Activated T-cell treated with anti-CD3 and anti-CD28 coated beads, Interleukin-2, amount 50 U/mL, for 72 hours (primary cell): ENCODE measurements at places on chromosomes 6 and 20. TPM values are rescaled to one million over a fixed set of nuclear protein-coding genes. Genes with fewer than 3 reads are reported as not detected.

DNA sequence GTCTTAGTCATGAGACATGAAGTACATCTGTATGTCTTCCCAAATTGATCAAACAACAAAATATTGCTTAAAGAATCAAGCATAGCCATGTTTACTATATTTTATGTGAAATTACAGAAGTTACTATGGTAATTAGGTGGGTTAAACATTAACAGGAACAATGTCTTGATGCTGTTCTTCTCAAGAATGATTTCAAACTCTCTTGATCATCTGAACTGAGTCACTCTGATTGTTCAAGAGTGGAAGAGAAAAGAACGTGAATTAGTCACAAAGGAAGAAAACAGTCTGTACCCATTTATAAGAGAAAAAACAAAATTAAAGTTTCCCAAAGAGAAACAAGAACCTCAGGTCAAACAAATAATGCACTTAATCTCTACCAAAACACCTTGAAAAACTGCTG, 62.2 kb upstream of the NUP153 start:
- no peaks in the 10 kb centered on the region for H3K36me3 ChIP-seq
- H3K27ac ChIP-seq: no peak overlapping the region
- no peak for DNase-seq
- peaks cover 17% of the 10 kb centered on the region for H3K27me3 ChIP-seq

DNA sequence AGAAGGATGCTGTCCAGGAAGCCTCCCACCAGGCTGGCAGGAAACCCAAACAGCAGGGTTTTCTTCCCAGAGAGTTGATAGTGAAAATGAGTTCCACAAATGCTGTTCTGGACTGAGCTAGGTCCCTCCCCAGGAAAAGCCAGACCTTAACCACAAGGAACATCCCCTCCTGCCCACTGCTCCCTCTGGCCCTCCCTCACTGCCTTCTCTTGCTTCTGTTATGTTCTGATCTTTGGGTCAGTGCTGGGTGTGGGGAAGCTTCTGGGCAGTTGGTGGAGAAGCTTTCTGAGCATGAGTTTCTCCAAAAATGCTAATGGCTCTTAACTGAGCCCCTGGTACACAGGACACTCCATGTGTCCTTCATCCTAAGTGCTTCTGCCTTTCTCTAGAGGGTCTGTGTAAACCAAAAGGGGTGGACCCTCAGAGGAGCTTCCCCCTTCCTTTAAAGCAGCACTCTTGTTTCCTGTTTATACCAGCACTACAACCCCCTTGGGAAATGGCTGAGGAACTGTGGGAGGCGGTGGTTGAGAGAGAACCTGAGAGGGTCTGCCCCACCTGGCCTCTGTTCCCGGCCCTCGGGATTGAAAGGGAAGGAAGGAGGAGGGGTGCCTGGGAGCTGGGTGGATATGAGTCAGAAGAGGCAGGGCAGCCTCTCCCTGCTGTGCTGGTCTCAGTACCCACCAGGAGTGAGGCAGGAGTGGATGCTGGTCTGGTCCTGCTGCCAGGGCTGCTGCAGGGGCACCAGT, 42.0 kb downstream of the CDS2 start:
- H3K4me3 ChIP-seq: no peak overlapping the region
- no peaks in the 10 kb centered on the region for H3K36me3 ChIP-seq
- H3K27ac ChIP-seq: peak overlapping the region; percentile 59
- H3K27me3 ChIP-seq: no peaks in the 10 kb centered on the region

- H3K36me3 ChIP-seq: peaks cover 2% of the 10 kb centered on the region
- H3K4me1 ChIP-seq: peaks cover 63% of the 10 kb centered on the region
- DNase-seq: no peak
- no peaks in the 10 kb centered on the region for H3K27me3 ChIP-seq
Measured at GRCh38 chr6:157984686-157985225, 3.1 kb downstream of the SYNJ2 start.

The BACH2 gene
- total RNA-seq: 101 TPM

The ACTL10 gene
- 1.8 TPM for total RNA-seq

The ADGRB3 gene
- not detected for total RNA-seq
